ENCODE measurements at places on chromosomes 3 and 15. TPM values are rescaled to one million over a fixed set of nuclear protein-coding genes. Genes with fewer than 3 reads are reported as not detected.

The RTP1 gene
- total RNA-seq, result not detected

DNA sequence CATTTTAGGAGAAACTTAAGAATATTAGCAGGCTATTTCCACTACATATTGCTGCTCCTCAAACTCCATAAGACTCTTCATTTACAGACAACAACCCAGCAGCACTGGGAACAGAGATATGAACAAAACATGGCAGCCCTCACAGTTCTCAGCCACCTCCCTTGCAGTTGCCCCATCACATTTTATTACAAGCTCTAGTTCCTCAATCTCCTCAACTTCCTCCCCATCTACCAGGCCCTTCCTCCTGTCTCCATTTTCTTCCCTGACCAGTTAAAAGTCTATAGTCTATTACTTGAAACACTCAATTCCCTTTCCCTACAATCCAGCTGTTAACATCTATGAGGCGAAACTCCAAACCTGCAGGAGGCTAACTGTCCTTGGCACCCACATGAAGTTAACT is 412.5 kb downstream of the TBC1D5 start:
- no peaks in the 10 kb centered on the region for H3K27me3 ChIP-seq
- no peak overlapping the region for H3K27ac ChIP-seq
- H3K4me1 ChIP-seq, result no peaks in the 10 kb centered on the region
- DNase-seq, result no peak
- H3K4me3 ChIP-seq, result no peak overlapping the region
- H3K36me3 ChIP-seq, result no peaks in the 10 kb centered on the region

GRCh38 chr3:71987828-71988227 is 202.9 kb upstream of the PROK2 start:
- no peaks in the 10 kb centered on the region for H3K36me3 ChIP-seq
- no peak overlapping the region for H3K4me3 ChIP-seq
- DNase-seq, result no peak
- peaks cover 2% of the 10 kb centered on the region for H3K27me3 ChIP-seq
- H3K27ac ChIP-seq, result no peak overlapping the region
- no peaks in the 10 kb centered on the region for H3K4me1 ChIP-seq

GRCh38 chr3:17469520-17469919 is 272.9 kb downstream of the TBC1D5 start:
- peaks cover 2% of the 10 kb centered on the region for H3K36me3 ChIP-seq
- no peak overlapping the region for H3K4me3 ChIP-seq
- no peak overlapping the region for H3K27ac ChIP-seq

The GHSR gene
- not detected for total RNA-seq

The CFAP20DC gene
- 10.4 TPM for total RNA-seq

- H3K4me3 ChIP-seq, result peak overlapping the region; percentile 78
- H3K36me3 ChIP-seq, result no peaks in the 10 kb centered on the region
- no peak for DNase-seq
- H3K27me3 ChIP-seq, result peaks cover 41% of the 10 kb centered on the region
- H3K27ac ChIP-seq, result no peak overlapping the region
These were observed 31.3 kb upstream of the RAB6B start for GRCh38 chr3:133926736-133927539.

DNA sequence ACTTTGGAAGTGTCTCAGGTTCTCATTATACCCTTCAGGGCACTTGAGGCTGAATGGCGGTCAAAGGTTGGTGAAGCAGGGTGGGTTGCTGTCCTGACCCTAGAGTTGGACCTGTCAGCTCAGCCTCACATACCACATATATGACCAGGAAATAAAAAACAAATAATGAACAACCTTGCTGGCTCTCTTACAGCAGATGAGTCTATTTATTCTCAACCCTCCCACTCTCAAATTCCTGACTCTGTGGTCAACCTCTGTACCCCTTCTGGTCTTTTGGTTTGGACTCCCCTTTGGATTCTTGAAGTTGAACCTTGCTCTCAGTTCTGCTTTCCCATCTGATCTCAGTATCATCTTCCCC is 16.9 kb downstream of the PPP2R3A start:
- no peak overlapping the region for H3K4me3 ChIP-seq
- H3K36me3 ChIP-seq, result peaks cover 2% of the 10 kb centered on the region
- no peaks in the 10 kb centered on the region for H3K27me3 ChIP-seq

- H3K36me3 ChIP-seq, result no peaks in the 10 kb centered on the region
- peaks cover 27% of the 10 kb centered on the region for H3K27me3 ChIP-seq
- peak overlapping the region; percentile 35 for H3K27ac ChIP-seq
These were observed 16.6 kb upstream of the LRRK1 start for GRCh38 chr15:100902436-100903167.

GRCh38 chr3:155411500-155412223 is 118.2 kb upstream of the STRIT1 start:
- H3K27ac ChIP-seq, result no peak overlapping the region
- peaks cover 41% of the 10 kb centered on the region for H3K27me3 ChIP-seq
- H3K4me1 ChIP-seq, result peaks cover 18% of the 10 kb centered on the region
- H3K4me3 ChIP-seq, result no peak overlapping the region

The COLQ gene
- 9.2 TPM for total RNA-seq
